HCT116 (cell line): ENCODE measurements at places on chromosomes 6 and 20. TPM values are rescaled to one million over a fixed set of nuclear protein-coding genes. Genes with fewer than 3 reads are reported as not detected.

DNA sequence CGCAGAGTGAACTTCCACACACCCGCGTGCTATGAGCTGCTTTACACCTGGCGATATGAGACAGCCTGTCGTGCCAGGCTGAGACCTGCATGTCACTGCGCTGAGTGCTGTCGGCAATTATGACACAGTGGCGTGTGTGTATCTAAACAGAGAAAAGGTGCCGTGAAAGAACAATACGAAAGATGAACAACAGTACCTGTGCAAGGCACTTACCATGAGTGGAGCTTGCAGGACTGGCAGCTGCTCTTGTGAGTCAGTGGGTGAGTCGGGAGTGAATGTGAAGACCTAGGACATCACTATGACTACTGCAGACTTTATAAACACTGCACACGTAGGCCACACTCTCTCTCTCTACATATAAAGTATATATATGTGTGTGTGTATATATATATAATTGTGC is 68.5 kb upstream of the DUSP22 start:
- H3K4me3 ChIP-seq = no peak overlapping the region
- H3K27ac ChIP-seq = no peak overlapping the region
- H3K36me3 ChIP-seq = no peaks in the 10 kb centered on the region
- H3K27me3 ChIP-seq = peaks cover 11% of the 10 kb centered on the region; the same call in 1 of the 2 replicates
- no peaks in the 10 kb centered on the region for H3K4me1 ChIP-seq

- H3K36me3 ChIP-seq = no peaks in the 10 kb centered on the region
- H3K27ac ChIP-seq = no peak overlapping the region
- DNase-seq = no peak
- no peaks in the 10 kb centered on the region for H3K27me3 ChIP-seq
These were observed 38.7 kb upstream of the SMIM28 start for GRCh38 chr6:138339024-138339423.

DNA sequence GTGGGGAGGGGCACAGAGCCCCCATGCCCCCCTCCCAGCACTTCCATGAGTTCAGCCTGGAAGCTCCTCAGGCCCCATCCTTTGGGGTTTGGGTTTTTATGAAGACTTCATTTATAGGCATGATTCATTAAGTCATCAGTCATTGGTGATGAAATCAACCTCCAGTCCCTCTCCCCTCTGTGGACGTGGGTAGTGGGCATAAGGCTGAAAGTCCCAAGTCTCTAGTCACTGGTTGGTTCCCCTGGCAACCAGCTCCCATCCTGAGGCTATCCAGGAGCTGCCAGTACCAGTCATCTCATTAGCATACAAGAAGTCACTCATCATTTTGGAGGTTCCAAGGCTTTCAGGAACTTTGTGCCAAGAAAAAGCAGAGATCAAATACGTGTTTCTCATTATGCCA is 9.2 kb downstream of the TGM3 start:
- H3K27ac ChIP-seq = no peak overlapping the region
- H3K36me3 ChIP-seq = no peaks in the 10 kb centered on the region
- no peak for DNase-seq
- no peak overlapping the region for H3K4me3 ChIP-seq
- H3K4me1 ChIP-seq = peaks cover 3% of the 10 kb centered on the region; the same call in 1 of the 2 replicates

Gene KIF16B
- total RNA-seq = 7.0 TPM

Gene HELZ2
- 44.0 TPM for total RNA-seq

DNA sequence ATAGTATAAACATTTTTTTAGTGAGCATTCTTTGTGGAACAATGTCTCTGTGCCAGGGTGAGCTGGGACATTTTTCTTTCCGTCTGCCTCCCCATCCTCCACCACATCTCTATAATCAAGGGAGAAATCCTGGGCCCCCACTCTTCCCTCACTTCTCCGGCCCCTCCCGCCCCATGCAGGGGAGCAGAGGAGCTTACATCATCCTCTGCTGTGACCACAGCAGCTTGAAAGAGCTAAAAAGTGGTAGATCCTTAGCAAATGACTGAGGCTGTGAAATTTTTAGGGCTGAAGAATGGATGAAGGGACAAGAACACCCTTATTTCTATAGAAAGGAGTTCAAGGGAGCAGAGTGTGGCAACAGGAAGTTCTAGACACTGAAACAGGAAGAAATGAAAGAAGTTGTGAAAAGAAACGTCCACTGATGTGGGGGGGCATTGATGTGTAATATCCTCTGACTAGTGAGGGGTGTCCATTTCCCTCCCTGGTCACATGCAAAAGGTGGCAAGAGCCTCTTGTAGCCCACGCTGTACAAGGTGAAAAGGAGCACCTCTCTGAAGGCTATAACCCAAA is 380.3 kb upstream of the JARID2 start:
- H3K4me1 ChIP-seq = no peaks in the 10 kb centered on the region
- H3K27ac ChIP-seq = no peak overlapping the region
- DNase-seq = no peak
- no peak overlapping the region for H3K4me3 ChIP-seq

Gene MEI4
- total RNA-seq = not detected

DNA sequence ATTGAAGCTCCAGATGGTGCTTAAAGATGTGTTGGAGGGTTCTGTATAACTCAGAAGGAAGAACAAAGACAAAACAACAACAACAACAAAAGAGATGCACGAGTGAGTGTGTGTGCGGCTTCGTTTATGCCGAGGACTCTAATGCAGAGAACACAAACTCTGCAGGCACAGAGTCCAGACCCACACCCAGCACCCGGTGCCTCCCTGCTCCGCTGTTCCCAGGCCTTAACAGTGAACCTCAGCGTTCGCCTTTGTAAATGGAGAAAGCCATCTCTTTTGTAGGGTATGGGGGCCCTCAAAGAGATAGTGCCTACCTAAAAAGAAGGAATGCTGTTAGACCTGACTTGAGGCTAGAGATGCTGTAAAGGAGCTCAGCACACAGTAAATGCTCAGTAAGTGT is 243.3 kb downstream of the ERMARD start:
- no peak overlapping the region for H3K4me3 ChIP-seq
- H3K27ac ChIP-seq = no peak overlapping the region
- no peak for DNase-seq

Gene VIP
- total RNA-seq = not detected
